ENCODE measurements at places on chromosomes 3 and 15.
A peak's percentile ranks its signal among the peaks of the same experiment; 100 is the strongest.

DNA sequence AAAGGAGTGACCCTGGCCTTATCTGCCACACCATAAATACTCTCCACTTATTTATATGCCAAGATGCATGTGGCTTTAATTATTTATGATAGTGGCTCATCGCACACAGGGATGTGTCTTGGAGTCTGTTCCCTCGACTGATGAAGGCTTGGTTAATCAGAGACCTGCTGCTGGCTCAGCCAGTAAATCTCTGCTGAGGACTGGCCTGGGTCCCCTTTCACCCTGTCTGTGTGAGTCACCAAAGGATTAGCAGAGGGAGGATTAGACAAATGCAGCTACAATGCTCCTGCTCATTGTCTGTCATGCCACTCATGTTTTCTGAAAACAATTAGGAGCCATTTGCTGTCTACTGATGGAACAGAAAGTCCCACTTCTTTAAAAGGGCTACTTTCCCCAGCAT is 226.8 kb downstream of the NTRK3 start:
- DNase-seq: no peak

DNA sequence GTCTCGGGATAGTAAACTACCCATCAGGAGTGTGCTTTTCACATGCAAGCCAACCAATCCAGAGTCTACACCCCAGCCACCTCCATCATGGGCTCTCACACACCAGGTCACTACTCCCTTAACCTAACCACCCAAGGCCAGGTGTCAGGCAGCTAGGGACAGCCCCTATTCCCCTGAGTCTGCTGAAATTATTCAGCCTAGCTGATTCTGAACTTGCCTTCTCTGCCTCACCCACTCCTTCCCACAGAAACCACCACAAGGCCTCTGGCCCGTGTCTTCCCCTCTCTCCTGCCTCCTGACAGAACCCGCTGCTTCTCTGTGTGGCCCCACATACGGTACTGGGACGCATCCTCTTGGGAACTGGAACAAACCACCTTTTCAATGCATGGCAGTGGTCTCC is 82.1 kb downstream of the PCSK6 start:
- DNase-seq: no peak

DNA sequence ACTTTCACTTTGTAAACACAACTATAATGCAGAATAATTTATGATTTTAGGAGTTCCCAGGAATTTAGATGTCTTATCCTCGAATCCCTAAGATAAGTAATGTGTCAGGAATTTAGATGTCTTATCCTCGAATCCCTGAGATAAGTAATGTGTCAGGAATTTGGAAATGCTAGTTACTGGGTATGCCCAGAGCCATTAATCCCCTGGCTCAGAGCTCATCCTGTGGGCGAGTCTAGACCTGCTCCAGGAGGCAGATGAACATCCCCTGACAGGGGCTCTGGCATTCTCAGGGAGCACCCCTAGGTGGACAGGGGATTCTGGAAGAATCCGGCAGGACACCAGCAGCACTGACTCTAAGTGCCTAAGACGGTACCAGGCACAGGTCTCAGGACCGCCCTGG is 163.3 kb downstream of the ARRDC4 start:
- no peak for DNase-seq

GRCh38 chr15:97592778-97593177 is 367.7 kb upstream of the ARRDC4 start:
- DNase-seq: no peak

DNA sequence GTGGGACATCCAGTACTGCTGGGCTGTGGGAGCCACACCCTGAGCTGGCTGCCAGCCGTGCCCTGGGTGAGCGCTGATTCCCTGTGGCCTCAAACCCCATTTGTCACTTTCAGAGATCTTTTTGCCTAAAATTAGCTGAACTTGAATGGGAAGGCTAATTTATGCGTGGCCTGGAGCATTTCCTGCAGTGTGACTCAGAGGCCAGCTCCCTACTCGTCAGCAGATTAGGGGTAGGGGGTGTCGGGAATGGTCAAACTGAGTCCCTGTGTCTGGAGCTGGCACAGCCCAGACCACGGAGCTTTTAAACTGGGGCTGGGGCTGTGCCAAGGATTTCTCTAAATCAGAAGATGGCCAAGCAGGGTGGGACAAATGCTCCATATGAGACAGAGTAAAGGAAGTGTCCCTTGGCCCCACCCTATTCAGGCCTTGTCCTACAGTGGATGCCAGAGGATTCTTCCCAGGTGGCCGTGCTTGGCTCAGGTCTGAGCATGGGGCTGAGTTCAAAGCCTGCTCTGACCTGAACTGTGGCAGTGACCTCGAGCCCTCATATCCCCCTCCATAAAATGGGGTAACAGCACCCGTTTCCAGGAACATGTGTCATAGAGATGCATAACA is 59.7 kb downstream of the ATP2B2 start:
- DNase-seq: no peak

- no peak for DNase-seq
Observed at GRCh38 chr3:173006006-173006405, 135.0 kb downstream of the SPATA16 start.

GRCh38 chr15:22908830-22909229 is 70.4 kb downstream of the NIPA2 start:
- no peak for DNase-seq

DNA sequence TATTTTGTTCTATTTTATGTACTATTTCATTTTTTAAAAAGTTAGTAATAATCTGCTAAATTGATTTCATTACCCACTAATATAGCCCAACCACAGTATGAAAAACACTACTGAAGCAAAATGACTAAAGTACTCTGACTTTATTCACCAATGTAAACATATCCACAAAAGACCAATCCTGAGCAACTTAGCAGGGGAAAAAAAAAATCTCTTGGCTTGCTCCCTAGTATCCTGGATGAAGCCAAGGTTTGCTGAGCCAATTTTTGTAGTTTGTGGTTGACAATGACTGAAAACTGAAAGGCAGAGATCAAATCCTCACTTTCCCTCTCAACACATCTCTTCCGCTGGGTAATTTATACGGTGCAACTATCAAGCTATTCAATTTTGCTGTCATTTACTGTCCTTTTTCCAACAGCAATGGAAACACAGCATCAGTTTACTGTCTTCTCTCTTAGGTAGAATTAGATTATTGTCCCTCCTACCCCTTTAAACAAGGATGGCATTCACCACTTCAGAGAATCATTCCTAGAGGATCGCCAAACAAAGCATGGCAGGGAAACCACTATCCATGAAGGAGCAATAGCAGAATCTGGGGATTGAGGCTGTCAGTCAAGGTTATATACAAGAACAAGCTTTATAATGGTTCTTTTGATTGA is 149.7 kb downstream of the THRB start:
- no peak for DNase-seq

DNA sequence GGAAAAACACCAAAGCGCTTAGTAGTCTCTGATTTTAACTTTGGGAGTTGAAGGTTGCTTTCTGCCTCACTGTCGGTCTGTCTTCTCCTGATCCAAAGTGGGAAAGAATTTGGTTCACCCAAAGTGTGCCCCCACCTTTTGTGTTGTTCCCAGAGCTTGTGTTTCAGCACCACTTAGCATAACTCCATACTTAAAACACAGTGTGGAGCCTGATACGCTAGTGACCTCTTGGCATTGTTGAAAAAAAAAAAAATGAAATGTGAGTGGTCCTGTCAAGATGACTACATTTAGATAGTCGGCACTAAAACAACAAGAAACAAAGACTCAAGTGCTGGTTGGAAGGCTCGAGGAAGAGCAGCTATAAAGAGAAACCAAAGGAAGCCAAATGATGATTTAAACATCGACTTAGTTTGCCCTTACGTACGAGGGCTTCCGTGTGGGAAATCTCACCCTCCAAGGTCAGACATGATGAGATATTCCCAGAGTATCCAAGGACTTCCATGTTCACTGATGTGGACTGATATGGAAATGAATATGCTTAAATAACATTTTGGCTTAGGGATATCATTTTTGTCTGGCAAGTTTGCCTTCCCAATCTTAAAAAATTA is 178.8 kb downstream of the MEIS2 start:
- no peak for DNase-seq

- no peak for DNase-seq
Observed at GRCh38 chr3:184807549-184807948, 4.4 kb upstream of the VPS8 start.

DNA sequence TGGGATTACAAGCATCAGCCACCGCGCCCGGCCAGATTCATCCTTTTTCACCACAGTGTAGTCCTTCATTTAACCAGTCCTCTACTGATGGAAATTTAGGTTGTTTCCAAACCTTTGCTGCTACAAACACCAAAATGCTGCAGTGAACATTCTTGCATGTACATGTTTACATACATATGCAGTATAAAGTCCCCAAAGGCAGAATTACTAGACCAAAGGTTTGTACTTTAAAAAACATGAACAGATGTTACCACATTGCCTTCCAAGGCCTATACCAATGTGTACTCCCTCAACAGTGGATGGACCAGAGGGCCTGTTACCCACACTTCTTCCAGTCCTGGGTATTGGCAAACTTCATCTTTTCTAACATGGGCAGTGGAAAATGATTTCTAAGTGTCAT is 51.0 kb downstream of the RLBP1 start:
- no peak for DNase-seq

GRCh38 chr3:9902372-9903237 is at the start of gene IL17RE:
IL17RE (plus strand) TSS chr3:9902848; CDS start chr3:9902933, 85 bp downstream.
- DNase-seq: no peak

DNA sequence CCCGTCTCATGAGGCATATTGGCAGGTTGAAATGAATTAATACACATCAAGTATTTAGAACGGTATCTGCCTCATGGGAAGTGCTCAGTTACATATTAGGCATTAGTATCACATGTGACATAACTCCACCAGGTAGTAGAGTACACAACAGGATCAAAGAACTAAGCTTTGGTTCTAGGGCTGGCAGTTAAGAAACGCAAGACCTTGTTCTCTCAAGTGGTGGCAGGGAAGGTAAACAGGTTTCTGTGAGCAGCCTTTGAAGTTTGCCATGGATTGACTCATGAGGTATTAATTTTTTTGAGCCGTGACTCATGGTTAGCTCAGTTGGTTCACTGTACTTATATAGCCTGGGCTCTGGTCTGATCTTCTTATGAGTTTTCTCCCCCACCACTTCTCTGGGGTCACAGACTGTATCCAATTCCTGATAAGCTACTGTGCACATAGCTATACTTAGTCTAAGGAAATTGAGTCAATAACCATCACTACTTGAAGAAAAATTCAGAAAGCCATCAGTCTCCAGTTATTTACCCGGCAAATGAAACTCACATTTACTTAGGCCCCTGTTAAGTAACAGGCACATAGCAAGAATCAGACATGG is 155.6 kb upstream of the STT3B start:
- no peak for DNase-seq

DNA sequence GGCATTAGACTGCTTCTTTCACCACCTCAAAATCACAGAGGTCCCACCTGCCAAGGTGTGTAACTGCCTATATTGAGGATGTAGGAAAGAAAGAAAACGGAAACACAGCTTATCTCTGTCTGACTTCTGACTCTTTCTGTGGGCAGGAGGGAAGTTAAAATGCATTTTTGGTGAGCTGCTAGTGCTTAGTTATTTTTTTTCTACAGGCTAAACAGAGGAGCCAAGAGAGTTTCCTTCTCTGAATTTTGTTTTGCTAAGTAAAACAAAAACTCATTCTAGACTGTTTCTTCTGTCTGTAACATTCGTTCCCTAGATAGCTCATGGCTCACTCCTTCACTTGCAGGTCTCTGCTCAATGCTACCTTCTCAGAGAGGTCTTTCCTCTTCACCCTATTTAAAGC is 18.8 kb upstream of the AMOTL2 start:
- no peak for DNase-seq

DNA sequence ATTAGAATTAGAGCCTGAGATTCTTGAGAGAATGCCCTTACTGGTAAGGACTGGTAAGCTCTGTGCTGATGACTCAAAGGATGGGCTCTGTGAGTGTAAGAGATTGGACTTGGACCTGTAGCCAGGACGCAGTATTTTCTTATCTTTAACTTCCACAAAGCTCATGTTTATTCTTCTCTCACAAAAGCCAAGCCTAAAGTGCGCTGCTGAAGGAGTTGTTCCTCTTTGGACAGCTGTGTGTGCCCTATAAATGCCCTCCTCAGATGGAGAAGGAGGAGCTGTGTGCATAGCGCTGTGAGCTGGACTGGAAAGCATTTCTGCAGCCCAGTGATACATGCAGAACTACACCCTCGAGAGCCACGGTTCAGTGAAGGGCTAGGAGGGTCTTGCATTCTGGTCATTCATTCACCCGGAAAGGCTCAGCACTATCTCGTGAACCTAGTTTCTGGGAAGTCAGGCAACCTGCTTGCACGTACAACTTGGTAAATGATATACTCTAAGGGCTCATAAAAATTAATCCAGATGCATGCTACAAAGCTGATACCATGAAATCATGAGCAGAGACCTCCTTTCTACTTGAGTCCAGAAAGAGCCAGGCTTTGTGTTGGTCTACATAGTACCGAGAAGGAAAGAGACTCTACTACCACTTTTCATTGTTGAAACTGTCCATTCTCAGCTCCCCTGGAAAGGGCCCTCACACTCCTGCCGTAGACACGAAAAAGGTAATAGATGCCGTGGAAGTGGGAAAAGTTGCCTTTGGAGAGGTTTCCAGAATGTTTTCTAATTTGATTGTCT is 103.0 kb upstream of the TBL1XR1 start:
- peak; percentile 11 for DNase-seq

DNA sequence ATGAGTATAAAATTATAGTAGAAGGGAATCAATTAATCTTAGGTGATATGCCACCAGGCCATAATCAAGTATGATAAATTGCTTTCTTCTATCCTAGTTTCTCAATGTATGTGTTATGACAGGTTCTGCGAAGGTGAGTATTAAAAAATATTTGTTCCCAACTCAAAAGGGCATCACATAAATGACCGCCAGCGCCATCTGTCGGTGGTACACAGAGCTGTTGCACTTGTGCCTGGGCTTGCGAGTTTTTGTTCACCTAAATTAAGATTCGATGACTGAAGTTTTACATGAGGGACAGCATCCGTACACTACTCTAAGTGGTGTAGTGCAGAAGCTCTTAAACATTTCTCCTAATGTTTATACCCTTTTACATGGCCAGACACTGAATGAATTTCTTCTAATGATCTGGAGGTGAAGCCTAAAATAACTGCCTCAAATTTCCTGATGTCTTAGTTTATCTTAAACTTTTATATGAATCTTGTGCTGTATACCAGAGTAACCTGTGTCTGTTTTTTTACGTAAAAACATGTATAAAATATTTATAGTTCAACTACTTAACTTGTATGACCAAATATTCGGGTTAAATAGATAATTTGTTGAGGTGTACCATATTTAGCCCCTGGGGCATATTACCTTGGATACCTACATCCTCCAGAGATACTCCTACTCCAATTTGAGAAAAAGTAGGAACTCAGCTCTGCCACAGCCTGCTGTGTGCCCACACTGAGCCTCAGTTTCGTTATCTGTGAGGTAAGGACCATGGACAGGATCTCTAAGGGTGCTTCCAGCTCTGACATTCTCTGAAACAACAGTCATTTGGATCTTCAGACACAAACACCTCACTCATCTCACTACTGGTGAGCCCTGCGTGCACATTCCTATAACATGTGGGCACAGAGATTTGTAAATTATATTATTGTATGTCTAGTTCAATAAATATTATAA is 365.6 kb downstream of the MAGI1 start:
- no peak for DNase-seq

DNA sequence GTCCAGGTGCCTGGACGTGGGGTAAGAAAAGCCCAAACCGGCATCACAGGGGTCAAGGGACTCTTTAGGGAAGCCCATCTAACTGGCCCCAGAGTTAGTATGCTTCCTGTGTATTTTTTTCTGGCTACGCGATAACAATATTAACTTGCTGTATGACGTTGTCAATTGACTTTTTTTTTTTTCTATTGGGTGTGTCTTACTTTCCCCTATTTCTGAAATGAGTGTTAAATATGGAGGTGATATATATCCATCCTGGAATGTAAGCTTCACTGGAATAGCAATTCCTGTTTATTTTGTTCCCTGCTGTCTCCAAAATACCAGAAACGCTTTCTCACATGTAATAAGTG is 598 bp upstream of the GMNC start:
- no peak for DNase-seq

- no peak for DNase-seq
Observed at GRCh38 chr3:126964950-126965349, 18.0 kb upstream of the PLXNA1 start.

Measured in NCI-H187 (cell line).